H54 (cell line): ENCODE measurements at places on chromosomes 4 and X.

- DNase-seq = no peak
These were observed 227.2 kb downstream of the SPCS3 start for GRCh38 chr4:176546975-176547374.

DNA sequence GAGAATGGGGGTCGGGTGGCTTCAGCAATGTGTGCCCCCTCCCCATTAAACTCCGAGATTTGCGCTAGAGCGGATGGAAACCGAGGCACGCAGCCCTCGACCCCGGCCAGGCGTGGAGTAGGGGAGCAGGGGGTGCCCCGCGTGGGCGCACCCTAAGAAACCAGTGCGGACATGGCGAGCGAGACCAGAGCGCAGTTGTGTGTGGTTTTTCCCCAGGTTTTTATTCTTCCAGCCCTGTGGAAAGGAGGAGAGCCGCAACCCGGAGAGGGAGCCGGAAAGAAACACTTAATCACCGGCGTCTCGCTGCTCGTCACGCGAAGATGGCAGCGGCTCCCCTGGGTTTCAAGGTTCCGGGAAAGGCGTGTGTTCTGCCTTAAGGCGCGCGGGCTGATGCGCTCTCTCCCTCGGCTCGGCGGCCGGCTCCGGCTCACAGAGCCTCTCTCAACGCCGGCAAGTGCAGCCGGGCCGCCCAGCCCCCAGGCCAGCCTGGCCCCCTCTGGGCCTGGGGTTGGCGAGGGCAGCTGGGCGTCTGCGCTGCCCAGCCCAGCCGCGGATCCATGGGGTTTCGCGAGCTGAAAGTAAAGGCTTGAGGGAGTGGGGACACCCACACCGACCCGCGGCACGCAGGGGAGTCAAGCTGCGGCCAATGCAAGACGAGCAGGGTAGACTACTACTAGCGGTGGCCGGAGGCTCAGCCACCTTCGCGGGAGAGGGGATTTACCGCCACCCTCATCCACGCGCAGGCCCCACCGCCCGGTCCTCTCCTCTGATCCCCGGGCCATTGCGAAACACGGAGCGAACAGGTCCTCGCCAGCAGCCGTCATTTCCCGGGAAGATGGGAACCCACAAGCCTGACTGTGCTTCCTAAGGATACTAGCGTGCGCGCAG, 74.0 kb upstream of the BCOR start:
- no peak for DNase-seq

- no peak for DNase-seq
These were observed 3.7 kb downstream of the TMEM129 start for GRCh38 chr4:1717129-1718094.

GRCh38 chr4:113292371-113293042, 243.1 kb downstream of the ANK2 start:
- no peak for DNase-seq

- DNase-seq = no peak
These were observed 48.1 kb downstream of the LUZP4 start for GRCh38 chrX:115337491-115338144.

- no peak for DNase-seq
These were observed 362.2 kb upstream of the SPANXN4 start for GRCh38 chrX:142663330-142664095.

- DNase-seq = no peak
These were observed 143.9 kb downstream of the SHOX start for GRCh38 chrX:774536-774935.

DNA sequence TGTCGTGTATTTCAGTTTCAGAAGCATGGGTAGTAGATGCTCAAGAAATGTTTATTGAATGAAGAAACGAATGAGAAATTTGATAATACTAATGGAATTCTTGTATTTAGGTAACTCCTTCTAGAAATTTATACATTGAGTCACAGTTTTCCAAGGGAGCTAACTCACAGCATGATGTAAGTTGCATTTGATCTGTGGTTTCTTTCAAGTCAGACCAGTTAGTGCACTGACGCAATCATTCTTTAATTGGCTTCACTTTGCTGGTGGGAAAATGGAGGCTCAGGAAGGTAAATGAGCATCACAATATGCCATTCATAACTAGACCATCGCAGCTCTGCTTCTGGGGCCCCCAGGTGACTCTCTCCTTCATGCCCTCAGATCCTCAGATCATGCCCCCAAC, 17.3 kb upstream of the CWH43 start:
- DNase-seq = no peak

- no peak for DNase-seq
These were observed 112.2 kb downstream of the SNCA start for GRCh38 chr4:89724716-89725115.

DNA sequence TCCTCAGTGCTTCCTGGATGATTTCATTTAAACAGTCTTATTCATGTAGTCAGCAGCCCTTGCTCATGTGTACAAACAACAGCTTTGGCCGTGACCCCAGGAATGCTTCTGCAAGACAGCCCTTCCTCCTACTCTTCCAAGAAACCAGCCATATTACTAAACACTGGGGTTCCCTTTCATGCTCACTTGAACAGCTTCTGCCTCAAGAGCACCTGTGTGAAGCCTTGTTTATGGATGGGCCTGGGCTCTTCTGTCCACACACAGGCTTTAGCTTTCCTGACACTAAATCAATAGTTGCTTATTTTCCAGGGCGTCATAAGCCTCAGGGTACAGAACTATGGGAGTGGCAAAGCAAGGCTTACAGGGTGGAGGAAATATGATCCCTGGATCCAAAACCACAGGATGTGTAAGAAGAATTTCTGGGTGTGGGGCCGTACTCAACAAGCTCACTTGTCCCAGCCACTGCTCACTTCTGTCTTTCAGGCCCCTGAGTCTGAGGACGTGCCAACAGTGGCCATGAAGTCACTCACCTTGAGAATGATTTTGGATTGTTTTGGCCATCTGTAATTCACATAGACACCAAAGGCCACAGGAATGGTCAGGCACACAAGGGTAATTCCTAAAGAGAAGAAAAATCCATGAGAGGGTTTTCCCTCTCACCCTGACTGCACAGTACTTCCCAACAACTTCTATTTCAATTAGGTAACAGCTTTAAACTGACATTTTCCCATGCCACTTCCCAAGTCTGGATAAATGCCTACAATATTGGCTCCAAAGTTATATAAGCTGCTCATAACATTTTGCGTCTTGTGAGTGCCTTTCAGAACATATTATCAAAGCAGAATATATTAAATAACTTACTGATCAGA, 17.7 kb downstream of the SLC10A6 start:
- peak; percentile 20 for DNase-seq

GRCh38 chr4:89029591-89029990, 27.4 kb downstream of the FAM13A start:
- DNase-seq = no peak

- no peak for DNase-seq
These were observed 46.0 kb downstream of the GALNT7 start for GRCh38 chr4:173214661-173215060.

- DNase-seq = no peak
These were observed at the start of gene OTUD5 for GRCh38 chrX:48957477-48957826. OTUD5 (minus strand) TSS chrX:48957607; CDS start chrX:48957570, 37 bp downstream.

DNA sequence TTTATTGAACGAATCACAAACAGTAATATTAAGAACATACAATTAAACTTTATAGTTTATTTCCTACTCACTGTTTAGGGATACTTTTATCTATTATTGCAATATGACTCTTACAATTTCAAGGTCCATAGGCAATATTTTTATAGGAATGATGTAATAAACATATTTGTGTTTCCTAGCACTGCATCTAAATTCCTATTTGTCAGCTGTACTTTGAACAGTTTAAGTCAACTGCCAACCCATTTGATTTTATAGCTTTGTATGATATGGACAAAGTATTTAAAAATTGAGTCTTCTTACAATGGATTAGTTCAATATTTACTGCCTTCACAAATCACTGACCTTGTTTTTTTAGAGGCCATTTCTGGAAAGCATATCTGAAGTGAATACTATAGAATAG, 199.3 kb downstream of the PCDH7 start:
- DNase-seq = no peak

DNA sequence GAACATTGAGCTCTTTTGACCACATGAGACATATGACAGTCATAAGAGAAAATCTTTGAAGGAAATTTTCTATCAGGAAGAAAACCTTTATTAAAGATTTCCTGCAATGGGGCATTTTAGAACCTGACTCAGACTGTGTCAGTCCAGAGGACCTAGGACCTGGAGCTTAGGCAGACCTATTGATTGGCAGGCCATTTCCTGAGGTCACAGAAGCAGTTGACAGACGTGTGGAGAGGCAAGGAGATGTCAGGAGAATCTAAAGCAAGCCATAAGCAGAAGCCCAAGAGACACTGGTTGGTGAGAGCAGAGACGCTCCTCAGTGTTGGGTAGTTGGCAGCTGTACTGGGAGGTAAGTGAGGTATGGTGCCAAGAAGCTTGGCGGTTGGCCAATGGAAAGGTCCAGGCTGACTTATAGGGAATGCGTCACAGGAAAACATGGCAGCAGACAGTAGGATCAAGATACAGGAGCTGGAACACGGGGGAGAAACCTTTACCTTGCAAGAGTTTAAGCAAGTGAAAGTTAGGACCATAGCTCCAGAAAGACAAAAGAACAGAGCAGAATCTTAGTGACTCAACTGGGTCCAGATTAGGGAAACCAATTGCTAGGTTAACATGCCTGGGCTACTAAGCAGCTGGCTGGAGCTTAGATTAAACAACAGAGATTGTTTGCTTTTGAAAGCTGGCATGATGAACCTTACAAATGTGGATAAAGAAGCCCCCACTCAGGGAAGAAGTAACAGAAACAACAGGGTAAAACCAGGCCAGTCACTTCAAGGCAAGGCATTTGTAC, 18.6 kb downstream of the PALLD start:
- no peak for DNase-seq

- DNase-seq = no peak
These were observed 446.3 kb upstream of the FSTL5 start for GRCh38 chr4:162610116-162610515.

- no peak for DNase-seq
These were observed 917.2 kb downstream of the DMD start for GRCh38 chrX:32293962-32294700.

- no peak for DNase-seq
These were observed 69.2 kb downstream of the FBXO8 start for GRCh38 chr4:174214101-174214878.

GRCh38 chr4:4724321-4724720, 135.1 kb upstream of the MSX1 start:
- no peak for DNase-seq

GRCh38 chr4:24856586-24856985, 56.3 kb downstream of the CCDC149 start:
- DNase-seq = peak; percentile 30

DNA sequence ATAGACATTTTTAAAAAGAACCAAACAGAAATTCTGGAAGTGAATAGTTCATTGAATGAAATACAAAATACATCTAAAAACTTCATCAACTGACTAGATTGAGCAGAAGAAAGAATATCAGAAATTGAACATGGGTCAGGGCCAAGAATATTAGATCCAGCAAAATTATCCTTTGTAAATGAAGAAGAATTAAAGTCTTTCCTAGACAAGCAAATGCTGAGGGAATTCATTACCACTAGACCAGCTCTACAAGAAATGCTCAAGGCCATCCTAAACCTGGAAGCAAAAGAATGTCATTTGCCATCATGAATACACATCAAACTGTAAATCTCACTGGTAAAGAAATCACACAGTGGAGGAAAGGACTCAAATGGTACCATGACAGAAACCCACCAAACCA, 72.7 kb upstream of the RPL34 start:
- DNase-seq = no peak

DNA sequence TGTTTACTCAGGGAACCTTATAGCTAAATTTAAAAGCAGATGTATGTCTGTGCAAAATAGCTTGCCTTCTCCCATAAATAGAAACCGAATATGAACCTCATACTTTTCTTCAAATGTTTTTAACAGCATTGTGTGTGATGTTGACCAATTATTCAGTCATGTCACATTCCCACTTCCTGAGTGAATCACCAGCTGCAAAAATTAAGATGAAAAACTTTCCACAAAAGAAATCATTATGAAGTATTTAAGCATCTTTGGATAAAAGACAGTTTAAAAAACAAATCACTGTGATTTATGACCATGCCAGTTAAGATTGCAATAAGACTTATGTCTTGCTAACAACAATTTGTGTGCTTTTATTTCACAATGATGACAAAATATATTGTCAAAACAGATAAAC, 220.1 kb downstream of the PDGFC start:
- no peak for DNase-seq

DNA sequence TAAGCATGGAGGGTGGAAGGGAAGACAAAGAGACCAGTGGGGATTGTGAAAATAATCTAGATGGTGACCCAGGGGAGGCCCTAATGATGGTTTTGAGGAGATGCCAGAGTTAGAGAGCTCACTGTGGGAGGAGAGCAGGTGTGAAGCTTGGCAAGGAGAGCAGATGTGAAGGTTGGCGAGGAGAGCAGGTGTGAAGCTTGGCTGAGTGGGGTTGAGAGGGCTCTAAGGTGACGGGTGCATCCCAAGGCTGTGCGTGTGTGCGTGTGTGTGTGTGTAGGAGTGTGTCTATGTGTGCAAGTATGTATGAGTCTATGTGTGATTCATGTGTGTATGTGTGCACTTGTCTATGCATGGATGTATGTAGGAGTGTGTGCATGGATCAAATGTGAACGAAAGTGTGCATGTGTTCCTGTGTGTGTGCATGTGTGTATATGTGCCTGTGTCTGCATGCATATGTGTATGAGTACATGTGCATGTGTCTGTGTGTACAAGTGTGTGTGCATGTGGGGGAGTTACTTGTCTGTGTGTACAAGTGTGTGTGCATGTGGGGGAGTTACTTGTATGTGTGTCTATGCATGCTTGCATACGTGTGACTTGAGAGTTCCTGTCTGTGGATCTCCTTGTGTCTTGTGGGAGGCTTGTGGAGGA, 72.0 kb downstream of the EVC start:
- DNase-seq = no peak

DNA sequence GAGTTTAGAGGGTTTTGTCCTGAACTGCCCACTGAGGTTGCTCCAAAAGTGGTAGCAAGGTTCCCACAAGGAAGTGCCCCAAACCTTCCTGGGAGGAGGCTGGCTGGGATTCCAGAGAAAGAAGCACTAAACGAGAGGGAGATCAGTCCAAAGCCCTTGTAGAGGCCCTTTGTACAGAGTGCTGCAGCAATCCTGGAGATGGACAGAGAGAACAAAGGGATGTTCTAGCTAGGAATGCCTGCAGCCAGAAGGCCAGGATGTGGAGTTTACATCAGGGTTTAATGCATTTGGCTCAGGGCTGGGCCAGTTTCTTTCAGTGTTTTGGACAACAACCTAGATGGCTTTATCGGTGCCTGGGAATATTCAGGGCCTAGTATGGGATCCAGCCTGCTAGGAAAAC, 2155.1 kb upstream of the AGA start:
- DNase-seq = no peak

GRCh38 chr4:25535701-25536473, 119.8 kb upstream of the SLC34A2 start:
- no peak for DNase-seq

DNA sequence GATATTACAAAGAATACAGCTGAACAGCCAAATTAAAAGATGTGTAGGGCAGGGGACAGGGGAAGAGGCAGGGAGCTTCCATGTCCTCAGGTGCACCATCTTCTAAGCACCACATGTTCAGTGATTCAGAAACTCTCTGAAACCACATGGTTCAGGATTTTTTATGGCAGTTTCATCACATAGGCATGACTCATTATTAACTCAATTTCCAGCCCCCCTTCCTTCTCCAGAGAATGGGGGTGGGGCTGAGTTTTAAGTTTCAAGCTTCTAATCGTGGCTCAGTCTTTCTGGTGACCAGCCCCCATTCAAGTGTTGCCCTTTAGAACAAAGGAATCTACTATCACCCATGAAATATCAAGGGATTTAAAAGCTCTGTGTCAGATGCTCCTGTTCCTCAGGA, 317.8 kb upstream of the GALNT7 start:
- no peak for DNase-seq

GRCh38 chr4:8157496-8157895, 1.1 kb downstream of the ABLIM2 start:
- no peak for DNase-seq

- DNase-seq = no peak
These were observed 82.9 kb downstream of the CLCN4 start for GRCh38 chrX:10239611-10240064.
